ENCODE measurements at places on chromosomes 4 and X.

GRCh38 chrX:119541188-119541587 is 24.0 kb downstream of the STEEP1 start:
- no peak for DNase-seq

DNA sequence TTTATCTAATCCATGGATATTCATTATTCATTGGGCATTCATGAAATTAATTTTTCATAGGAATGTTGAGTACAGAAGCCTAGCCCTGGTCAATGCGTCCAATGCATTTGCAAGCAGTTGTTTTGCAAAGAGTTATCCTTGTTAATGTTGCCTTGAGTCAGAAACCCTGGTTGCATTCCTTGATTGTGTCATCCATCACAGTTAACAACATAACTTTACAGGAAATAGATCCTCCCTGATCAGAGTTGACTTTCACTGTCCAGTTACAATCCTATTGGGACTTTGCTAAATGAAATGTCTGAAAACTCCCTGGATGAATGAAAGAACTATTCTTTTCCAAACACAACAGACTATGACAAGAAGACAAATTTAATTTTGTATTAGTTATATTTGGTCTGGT is 924.3 kb upstream of the SLIT2 start:
- DNase-seq: no peak

- no peak for DNase-seq
These were observed 174.8 kb upstream of the NPY2R start for GRCh38 chr4:155033604-155034003.

GRCh38 chr4:113594231-113594556 is 167.3 kb downstream of the CAMK2D start:
- DNase-seq: no peak

GRCh38 chr4:48518143-48518542 is 28.1 kb downstream of the ZAR1 start:
- DNase-seq: no peak

- no peak for DNase-seq
These were observed 163.4 kb downstream of the PTTG2 start for GRCh38 chr4:38123555-38123954.

GRCh38 chr4:185472103-185472542 is 590 bp upstream of the CCDC110 start:
- DNase-seq: no peak

DNA sequence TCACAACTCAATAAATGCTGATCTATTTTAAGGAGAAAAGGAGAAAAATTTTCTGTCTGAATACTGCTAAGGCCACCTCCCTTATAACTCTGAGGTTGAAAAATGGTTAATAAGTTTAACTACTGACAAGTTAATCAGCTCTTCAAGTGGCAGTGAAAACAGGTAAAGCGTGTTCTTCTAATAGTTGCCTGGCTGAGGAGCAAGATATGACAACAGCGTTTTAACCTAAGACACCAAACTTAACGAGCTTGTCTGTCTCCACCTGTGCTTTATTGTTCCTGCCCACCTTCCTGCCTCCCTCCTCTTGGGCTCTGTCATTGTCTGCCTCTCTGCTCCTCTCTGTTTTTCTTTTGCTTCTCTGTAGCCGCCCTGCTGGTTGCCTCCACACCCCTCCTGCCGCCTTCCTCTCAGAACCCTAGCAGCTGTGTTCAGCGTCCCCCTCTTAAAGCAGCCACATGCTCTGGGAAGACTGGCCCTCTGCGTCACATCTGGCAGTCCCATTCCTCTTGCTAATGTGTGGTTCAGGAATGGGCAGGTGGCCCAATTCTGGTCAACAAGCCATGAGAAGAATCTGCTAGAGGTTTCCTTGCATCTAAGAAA is 4.3 kb upstream of the TSPAN5 start:
- peak; percentile 57 for DNase-seq

GRCh38 chr4:100060765-100061416 is 110.8 kb upstream of the H2AZ1 start:
- DNase-seq: no peak

- DNase-seq: no peak
These were observed 103.6 kb upstream of the BCOR start for GRCh38 chrX:40201329-40201885.

DNA sequence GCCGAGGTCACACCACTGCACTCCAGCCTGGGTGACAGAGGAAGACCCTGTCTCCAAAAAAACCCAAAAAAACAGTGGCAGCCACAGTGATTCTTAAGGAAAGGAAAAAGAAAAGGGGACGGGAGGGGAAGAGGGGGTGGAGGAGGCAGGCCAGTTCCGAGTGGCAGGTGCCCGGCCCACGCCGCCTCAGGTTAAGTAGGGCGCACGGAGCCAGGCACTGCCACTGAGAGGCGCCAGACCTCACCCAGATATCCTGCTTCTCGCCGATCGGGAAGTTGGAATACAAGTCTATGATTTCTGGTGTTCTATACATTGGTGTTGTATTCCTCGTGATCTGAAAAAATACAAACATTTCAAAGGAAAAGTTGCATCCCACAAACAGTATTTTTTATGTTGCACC is 35.9 kb downstream of the GAK start:
- no peak for DNase-seq
